ENCODE measurements at places on chromosomes 16 and 17.
A peak's percentile ranks its signal among the peaks of the same experiment; 100 is the strongest.

- DNase-seq: no peak
Observed at GRCh38 chr16:85574672-85575475, 38.2 kb upstream of the GSE1 start.

DNA sequence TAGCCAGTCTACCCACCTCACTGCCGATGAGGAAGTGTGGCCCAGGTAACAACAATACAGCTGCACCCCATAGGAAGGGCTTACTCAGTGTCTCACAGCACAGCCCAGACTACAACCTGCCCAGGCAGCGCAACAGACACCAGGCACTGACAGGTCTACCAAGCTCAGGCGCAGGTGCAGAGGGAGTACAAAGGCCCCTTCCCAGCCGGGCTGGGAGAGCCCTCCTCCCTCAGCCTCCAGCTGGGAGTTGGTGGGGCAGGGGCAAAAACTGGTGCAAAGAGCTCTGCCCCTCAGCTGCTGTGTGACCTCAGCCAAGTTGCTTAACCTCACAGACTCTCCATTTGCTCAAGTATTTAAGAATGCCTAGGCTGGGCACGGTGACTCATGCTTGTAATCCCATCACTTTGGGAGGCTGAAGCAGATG is 112.6 kb upstream of the LHX1 start:
- DNase-seq: no peak

GRCh38 chr17:59800530-59800942 is 92.2 kb downstream of the TUBD1 start:
- no peak for DNase-seq

GRCh38 chr17:5118219-5118618 is 2.4 kb downstream of the USP6 start:
- DNase-seq: no peak

GRCh38 chr17:21240369-21241055 is 12.7 kb downstream of the NATD1 start:
- DNase-seq: no peak

GRCh38 chr16:69861292-69862030 is 89.7 kb upstream of the CLEC18A start:
- DNase-seq: no peak

- no peak for DNase-seq
Observed at GRCh38 chr17:13587487-13588338, 14.0 kb downstream of the HS3ST3A1 start.

GRCh38 chr16:83187405-83187804 is 560.6 kb downstream of the CDH13 start:
- DNase-seq: no peak

GRCh38 chr17:55454906-55455474 is 33.4 kb upstream of the MMD start:
- DNase-seq: no peak

- DNase-seq: no peak
Observed at GRCh38 chr16:66386629-66387622, 20.4 kb downstream of the CDH5 start.

DNA sequence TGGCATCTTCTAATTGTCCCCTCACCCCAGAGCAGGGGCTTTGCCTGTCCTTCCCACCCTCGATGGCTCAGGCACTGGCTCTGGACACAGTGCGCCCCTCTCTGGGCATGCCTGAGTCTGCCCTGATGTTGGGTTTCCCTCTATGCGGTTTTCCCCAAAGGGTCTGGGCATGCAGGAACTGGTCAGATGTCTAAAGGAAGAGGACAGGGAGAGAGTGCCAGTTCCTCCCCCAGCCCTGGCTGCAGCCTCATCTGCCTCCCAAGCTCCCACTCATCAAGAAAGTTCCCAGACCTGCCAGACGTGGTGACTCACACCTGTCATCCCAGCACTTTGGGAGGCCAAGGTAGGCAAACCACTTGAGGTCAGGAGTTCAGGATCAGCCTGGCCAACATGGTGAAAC is 41.3 kb upstream of the PABPN1L start:
- DNase-seq: no peak

- no peak for DNase-seq
Observed at GRCh38 chr17:64218066-64218465, 45.0 kb downstream of the TEX2 start.

DNA sequence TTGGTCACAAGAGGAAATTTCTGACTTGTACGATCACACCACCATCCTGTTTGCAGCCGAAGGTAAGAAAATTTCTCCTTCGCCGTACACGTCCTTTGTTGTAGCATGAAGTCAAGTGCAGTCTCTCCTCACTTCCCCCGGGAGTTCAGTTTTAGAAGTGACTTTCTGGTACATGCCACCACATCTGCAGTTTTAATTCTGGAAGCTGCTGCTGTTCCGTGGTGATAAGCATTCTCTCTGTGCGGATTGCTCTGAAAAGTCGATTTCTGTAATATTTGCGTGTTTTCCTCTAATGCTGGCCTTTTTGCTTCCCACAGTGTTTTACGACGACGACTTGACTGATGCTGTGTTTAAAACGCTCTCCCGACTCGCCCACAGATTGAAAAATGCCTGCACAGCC is 20.6 kb downstream of the METTL22 start:
- DNase-seq: no peak

GRCh38 chr16:61214780-61215179 is 821.5 kb downstream of the CDH8 start:
- no peak for DNase-seq

- DNase-seq: no peak
Observed at GRCh38 chr17:45296833-45297124, 20.0 kb downstream of the MAP3K14 start.

DNA sequence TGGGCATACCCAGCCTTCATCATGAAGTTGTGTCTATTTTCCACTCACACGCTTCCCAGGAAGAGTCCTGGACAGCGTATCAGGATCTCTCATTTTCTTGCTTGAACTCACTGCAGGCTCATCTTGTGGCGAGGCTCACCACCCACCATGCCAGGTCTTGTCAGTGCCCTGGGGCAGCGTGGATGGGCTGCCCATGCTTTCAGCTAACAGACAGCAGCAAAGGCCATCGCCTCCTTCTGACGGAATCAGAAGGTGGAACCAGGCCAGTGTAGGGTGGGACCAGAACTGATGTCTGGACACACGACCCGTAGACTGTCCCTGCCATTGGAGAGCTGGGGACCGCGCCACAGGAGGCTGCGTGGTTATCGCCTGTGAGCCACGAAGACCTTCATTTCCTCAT is 169.4 kb downstream of the FOXL1 start:
- no peak for DNase-seq

- no peak for DNase-seq
Observed at GRCh38 chr17:49645654-49646053, 32.2 kb downstream of the SPOP start.

- DNase-seq: no peak
Observed at GRCh38 chr17:49926886-49927285, 42.1 kb upstream of the DLX4 start.

GRCh38 chr17:77548967-77549366 is 408.2 kb downstream of the SEC14L1 start:
- no peak for DNase-seq

DNA sequence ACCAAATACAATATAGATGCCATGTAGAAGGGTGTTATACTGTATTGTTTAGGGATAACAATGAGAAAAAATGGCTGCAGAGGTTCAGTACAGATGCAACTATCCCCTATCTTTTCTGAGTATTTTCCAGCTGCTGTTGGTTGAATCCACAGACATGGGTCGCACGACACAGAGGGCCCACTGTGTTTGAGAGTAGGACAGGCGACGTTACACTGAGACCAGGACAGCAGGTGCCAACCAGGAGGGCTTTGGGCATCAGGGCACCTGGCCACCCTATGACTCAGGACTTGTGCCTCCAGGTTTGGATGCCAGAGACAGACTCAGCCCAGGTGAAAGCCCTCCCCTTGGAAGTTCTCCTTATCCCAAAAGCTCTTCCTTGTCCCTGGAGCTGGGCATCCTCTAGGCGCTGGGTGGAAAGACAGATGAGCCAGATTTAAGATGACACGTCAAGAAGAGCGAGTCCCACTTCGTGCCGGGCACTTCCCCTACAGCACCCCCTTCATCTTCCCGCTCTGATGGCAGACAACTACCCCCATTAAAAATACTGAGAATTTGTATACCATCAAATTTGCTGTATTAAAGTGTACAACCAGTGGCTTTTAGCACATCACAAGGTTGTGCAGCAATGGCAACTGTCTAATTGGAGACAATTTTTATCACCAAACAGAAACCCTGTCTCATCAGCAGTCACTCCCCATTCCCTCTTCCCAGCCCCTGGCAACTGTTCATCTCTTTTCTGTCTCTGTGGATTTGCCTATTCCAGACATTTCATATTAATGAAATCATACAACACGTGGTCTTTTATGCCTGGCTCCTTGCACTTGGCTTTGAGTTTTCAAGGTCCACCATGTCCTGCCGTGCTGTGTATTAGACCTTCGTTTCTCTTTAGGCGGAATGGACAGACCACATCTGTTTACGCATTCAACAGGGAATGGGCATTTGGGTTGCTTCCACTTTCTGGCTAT is 30.6 kb downstream of the TNFRSF13B start:
- DNase-seq: peak; percentile 52

DNA sequence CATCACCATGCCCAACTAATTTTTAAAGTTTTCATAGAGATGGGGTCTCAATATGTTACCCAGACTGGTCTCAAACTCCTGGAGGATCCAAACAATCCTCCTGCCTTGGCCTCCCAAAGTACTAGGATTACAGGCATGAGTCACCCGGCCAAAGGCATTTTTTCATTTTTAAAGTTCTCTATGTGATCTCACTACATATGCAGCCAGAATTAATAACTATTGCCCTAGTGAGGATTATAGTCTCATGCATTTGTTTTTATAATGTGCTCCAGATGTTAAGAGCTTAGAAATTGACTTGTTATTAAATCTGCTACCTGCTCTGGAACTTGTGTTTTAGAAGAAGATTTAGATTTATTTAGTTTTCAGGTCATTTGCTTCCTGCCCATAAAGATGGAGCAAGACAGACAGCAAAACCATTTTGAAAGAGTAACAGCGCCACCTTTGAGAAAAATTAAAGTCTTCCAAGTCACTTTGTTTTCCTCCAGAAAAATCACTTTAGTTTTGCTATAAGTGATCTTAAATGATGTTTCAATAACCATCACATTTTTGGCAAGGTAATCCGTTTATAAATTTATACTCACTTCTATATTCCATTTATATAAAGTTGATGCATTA is 79.5 kb downstream of the CA4 start:
- no peak for DNase-seq

DNA sequence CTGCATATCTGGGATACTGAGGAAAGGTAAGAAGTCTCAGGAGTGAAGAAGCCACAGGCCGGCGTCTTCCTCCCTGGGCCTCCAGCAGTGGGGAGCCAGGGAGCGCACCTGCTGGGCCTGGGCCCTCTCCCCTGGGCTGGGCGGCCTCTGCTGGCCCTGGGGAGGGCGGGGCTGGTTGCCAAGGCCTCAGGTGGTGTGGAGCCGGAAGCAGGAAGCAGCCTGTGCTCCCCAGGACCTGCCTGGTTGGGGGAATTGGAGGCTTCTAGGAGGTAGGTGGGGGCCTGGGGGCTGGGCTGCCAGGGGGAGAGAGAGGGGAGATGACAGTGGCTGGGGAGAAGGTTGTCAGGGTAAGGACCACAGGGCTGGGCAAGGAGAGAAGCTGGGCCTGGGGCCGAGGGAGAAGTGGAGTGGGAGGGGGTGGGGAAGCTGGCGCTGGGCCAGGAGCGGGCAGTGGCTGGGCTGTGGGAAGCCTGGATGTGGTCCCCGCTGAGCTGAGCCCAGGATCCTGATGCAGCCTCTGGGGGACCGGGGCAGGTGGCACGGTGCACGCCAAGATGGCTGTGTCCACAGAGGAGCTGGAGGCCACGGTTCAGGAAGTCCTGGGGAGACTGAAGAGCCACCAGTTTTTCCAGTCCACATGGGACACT is at the start of gene SMIM22:
SMIM22 (plus strand) TSS at position 189 of the 647 bp plus-strand sequence; CDS start at position 555, 366 bp downstream.
- no peak for DNase-seq

GRCh38 chr17:64687961-64688360 is 25.9 kb upstream of the SMURF2 start:
- no peak for DNase-seq

GRCh38 chr17:40818733-40819527 is 3.5 kb downstream of the KRT10 start:
- DNase-seq: no peak

DNA sequence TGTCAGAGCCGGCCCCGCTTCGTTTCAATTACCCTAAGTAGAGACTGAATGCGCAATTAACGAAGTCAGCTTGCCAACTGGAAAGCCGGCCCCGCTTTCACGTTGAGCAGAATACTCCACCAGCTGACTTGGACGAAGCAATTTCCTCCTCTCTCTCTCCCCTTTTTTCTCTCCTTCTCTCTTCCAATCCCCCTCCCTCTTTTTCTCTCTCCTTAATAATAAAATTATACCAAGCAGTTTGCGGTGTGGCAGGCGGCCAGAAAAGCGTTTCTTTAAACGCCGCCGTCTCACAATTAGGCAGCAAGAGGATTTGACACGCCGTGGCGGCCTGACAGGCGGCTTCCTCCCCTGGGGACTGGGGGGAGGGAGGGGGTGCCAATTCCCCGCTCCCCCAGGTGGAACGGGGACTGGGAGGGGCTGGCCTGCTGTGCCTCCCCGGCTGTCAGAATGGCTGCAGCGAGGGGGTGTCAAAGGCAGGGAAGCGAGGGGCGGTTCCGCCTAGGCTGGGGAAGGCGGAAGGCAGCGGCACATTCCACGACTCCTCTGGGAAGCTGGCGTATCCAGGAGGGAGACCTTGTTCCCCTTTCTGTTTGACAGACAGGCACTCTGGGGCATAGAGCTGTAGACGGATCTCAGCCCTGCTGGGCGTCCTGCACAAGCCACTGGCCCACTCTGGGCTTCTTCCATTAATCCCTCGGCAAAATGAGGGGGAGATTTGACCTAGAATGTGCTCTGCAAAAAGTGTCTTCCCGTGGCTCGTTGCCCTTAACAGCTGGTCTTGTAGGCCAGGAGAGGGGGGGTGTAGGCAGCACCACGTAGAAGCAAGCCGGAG is 52.7 kb downstream of the SREBF1 start:
- no peak for DNase-seq

DNA sequence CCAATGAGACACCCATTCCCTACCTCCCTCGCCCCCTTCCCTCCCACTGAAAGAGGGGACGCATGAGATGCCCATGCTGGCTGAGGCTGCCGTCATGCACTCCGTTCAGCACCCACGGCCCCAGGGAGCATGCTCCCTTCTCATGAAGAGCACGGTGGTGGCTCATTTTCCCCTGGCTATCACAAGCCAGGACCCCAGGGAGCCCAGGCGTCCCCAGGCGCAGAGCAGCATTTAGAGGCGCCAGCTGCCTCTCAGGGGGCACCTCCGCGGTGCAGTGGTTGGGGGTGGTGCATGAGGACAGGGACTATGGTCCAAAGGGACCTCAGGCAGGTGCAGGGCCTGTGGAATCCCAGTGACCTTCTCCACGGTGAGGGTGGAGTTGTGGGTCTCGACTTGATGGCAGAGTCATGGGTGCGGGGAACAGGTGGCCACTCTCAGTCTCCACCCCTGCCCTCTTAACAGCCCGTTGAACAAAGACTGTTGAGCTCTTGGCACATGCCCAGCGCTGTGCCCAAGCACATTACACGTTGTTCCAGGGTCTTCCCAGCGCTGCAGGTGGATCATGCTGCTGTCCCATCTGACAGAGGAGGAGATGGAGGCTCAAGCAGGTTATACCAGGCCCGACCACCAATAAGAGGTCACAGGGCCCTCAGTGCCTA is 13.6 kb downstream of the KIF19 start:
- DNase-seq: no peak

GRCh38 chr17:17494499-17494869 is 1.7 kb downstream of the RASD1 start:
- no peak for DNase-seq

GRCh38 chr16:58789351-58789750 is 55.2 kb upstream of the GOT2 start:
- DNase-seq: no peak

- DNase-seq: no peak
Observed at GRCh38 chr17:64003526-64004121, 5.5 kb downstream of the PRR29 start.

GRCh38 chr16:67019171-67019570 is 9.8 kb upstream of the CBFB start:
- DNase-seq: no peak

GRCh38 chr16:22638393-22639206 is 127.9 kb downstream of the NPIPB5 start:
- DNase-seq: no peak

All from vagina (tissue), 2 donors.